Stimulated activated effector memory CD8-positive, alpha-beta T cell treated with anti-CD3 and anti-CD28 coated beads, Interleukin-12 subunit alpha, Interleukin-12 subunit beta, amount 100 ng/mL, for 72 hours (primary cell): ENCODE measurements at places on chromosomes 3 and 15.

DNA sequence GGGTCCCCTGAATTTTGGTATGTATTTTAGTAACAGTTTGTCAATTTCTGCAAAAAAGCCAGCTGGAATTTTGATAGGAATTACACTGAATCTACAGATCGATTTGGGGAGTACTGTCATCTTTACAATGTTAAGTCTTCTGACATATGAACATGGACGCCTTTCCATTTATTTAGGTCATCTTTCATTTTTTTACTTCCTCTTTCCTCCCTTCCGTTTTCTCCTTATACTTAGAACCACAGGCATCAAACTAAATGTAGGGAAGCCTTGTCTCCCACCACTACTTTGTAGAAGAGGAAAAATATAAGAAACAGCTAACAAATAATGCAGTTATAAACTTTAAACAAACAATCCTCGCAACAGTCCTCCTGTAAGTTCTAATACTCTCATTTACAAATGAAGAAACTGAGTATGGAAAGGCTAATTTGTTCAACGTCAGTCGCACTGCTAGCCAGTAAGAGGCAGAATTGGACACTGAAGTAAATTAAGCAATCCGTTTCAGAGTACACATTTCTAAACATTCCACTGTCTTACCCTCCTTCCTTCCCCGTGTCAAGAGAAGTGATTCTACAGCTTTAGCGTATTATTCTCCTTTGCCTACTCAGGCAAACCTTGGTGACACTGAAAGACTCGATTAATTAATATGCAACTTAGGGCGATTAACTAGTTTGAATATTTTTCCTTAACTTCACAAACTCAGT, 25.6 kb downstream of the RHOA start:
- DNase-seq: no peak

GRCh38 chr15:80475572-80475971, 71.4 kb downstream of the ARNT2 start:
- no peak for DNase-seq

- no peak for DNase-seq
These were observed 83.4 kb downstream of the MESD start for GRCh38 chr15:80906159-80906766.

GRCh38 chr3:5840056-5840455, 652.5 kb downstream of the EDEM1 start:
- DNase-seq: no peak

DNA sequence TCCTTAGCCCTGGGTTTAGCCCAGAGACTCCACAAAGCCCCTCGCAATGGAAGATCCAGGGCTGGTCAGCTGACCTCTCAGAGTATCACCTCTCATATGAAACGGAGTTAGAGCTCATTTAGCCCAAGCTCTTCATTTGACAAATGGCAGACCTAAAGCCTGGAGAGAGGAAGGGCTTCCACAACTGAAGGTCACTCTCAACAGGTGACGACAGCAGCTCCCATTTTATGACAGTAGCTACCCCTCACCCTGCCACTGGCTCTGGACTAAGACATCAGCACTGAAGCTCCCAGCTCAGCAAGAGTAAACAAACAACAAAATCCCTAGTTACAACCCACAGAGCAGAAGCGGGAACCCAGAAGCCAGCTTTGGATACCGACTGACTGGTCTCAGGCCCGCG, 33.7 kb downstream of the TLE3 start:
- no peak for DNase-seq

- no peak for DNase-seq
These were observed 134.7 kb downstream of the P3H2 start for GRCh38 chr3:189985948-189986347.

DNA sequence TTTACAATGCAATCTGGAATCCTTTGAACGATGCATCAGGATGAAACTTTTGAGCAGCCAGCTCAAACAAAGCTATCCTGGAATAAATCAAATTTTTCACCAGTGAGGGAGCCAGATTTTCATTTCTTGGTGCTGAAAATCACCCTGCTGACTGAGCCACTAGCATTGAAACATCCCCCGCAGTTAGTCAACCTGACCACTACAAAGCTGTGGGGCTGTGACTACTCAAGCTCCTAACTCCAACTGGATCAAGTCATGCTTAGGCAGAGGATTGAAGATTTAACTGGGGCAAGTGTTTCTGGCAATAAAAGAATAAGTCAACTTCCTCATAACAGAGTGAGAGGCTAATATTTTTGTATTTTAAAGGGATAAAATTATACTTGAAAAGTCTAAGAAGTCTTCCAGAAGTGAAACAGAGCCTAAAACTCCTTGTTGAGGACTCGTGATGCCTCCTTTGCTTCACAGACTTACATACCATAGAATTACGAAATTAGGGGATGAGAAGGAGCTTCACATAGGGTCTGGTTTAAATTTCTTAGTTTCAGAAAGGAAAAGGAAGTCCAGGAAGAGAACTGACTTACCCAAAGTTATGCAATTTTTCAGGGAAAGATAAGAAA, 177.8 kb downstream of the SERPINI1 start:
- DNase-seq: no peak

GRCh38 chr3:128091586-128091985, 32.0 kb downstream of the RUVBL1 start:
- no peak for DNase-seq

GRCh38 chr15:46710401-46710960, 1006.8 kb upstream of the SEMA6D start:
- no peak for DNase-seq

- no peak for DNase-seq
These were observed 4.6 kb downstream of the IGDCC3 start for GRCh38 chr15:65373163-65373651.

DNA sequence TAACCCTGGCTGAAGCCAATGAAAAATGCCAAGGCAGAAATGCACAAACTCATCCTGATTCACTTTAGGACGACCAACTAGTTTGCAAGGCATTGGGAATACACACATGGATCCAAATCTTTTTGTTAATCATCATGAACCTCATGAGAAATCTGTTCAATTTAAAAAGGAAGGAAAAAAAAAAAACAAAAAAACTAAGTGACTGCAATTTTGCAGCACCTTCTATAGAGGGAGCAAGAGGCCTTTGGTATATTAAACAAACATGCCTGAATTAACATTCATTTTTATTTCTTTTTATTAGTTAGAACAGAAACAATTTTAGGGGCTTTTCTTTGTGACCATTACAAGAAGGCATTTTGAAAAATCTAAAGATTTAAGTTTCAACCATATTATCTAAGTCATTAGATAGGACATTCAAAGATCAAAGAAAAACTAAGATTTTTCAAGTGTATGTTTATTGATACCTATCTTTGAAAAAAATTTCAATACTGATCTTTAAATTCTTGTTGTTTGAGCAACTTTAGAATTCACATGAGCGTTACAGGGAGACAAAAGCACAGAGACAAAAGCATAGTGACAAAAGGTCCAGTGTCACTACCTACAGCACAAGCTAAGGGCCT, 182.4 kb downstream of the CBLB start:
- DNase-seq: no peak

- DNase-seq: no peak
These were observed 39.9 kb downstream of the MESD start for GRCh38 chr15:80949756-80950155.

DNA sequence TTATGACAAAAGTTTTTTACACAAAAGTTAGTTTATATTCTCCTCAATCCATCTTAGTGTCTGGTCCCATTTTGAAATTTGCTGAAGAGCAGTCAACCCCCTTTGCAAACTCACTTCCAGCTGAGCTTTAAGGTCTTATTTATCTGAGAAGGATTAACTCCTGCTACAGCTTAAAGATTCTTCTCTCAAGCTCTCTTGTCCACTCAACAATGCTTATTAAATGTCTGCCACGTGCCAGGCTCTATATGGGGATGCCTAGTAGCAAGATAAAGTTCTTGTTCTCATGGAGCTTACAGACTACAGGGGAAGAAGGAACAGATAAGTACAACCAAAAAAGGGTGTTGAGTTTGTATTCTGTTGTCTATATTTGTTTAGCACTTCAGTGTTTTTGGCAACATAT, 18.7 kb downstream of the TMPRSS7 start:
- DNase-seq: no peak

DNA sequence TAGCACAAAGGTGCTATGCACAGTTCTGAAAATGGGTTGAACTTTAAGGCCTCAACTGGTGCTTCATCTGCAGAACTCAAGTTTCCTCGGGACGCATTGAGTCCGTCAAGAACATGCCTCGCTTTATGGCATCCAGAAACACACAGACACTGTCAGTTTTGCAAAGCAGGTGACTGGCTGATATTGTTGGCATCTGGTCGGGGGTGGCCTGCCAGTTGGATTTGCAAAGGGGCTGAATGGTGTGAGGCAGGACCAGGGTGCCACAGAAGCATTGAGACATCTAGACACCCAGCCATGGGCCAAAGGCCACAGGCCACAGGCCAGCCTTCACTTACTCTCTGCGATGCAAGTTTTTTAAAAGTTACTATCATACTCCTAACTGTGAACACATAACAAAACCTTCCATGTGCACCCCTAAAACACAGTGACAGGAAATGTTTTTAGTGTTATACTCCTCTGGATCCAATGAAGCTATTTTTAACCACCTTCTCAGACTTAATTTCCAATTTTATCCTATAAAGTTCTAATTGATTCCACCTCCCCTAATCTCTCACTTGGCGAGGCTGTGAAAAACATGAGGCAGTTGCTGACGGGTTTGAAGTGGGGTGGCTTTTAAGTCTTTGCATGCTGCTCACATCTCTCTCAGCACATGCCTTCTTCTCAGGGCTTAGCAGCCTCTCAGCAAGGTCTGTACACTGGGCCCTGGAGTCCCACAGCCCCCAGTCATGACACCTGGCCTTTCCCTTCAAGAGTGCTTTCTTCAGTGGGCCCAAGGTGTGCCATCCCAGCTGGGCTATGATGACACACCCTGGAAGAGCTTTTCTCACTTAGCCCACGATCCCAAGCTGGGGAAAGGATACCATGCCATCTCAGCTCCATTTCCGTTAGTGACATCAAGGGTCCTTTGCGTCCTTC, 38.5 kb upstream of the DUSP7 start:
- no peak for DNase-seq

GRCh38 chr3:136787349-136787748, 31.6 kb upstream of the SLC35G2 start:
- DNase-seq: peak; percentile 51

- DNase-seq: no peak
These were observed 56.9 kb downstream of the LRCH3 start for GRCh38 chr3:197847866-197848401.

- DNase-seq: no peak
These were observed 16.9 kb upstream of the NXPE3 start for GRCh38 chr3:101762041-101762646.

DNA sequence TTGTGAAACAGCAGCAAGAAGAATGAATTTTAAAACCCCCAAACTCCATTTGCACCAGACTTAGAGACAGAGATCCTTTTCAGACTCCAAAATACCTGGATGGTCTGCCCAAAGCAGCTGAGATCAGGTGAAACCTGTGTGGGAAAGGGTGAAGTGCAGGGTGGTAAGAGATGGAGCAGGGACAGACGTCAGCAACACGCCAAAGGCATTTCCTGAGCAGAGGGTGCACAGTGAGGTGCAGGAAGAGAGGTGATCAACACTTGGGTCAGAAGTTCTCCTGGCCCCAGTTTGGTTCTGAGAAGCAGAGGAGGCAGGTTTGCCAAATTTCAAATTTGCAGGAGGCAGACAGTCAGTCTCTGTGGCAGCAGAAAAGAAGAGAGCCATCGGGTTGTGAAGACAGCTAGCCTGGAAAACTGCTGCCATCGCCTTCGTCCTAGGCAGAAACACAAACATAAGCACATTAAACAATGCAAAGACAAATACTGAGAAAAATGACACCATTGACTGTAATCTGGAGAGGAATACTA, 9.8 kb downstream of the CCR4 start:
- no peak for DNase-seq

DNA sequence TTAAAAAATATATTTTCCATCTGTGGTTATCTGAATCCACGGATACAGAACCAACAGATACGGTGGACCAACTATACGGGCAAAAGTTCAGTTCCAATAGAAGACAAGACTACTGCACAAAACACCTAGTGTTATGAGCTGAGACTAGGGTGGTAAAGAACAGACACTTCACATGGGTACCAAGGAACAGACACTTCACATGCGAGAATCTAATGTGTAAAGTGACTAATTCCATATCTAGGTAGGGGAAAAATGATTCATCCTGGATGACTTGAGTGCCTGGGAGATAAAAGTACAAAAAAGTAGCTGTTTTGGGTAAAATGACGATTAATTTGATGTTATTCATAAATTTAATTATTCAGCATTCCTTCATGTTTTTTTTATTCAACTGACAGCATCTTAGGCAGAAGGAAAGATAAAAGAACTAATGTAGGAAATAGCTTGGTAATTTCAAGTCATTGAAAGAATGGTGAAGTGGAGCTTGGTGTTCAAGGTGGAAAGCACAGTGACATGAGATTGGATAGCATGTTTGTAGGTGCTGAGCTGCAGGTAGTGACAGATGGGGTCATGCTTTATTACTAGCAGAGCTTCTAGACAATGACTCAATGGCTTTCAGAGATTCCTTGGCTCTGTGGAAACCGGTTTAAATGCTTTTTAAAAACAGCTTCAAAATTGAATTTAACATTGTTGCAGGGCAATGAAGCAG, 5.2 kb downstream of the CD200 start:
- DNase-seq: no peak

GRCh38 chr15:78951841-78952238, 7.0 kb upstream of the CTSH start:
- DNase-seq: no peak

DNA sequence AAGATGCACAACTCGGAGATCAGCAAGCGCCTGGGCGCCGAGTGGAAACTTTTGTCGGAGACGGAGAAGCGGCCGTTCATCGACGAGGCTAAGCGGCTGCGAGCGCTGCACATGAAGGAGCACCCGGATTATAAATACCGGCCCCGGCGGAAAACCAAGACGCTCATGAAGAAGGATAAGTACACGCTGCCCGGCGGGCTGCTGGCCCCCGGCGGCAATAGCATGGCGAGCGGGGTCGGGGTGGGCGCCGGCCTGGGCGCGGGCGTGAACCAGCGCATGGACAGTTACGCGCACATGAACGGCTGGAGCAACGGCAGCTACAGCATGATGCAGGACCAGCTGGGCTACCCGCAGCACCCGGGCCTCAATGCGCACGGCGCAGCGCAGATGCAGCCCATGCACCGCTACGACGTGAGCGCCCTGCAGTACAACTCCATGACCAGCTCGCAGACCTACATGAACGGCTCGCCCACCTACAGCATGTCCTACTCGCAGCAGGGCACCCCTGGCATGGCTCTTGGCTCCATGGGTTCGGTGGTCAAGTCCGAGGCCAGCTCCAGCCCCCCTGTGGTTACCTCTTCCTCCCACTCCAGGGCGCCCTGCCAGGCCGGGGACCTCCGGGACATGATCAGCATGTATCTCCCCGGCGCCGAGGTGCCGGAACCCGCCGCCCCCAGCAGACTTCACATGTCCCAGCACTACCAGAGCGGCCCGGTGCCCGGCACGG, 991 bp downstream of the SOX2 start:
- no peak for DNase-seq

GRCh38 chr15:38705436-38706219, 141.0 kb upstream of the RASGRP1 start:
- no peak for DNase-seq

- no peak for DNase-seq
These were observed 12.9 kb downstream of the ZIC4 start for GRCh38 chr3:147393261-147393942.

GRCh38 chr3:14218355-14218754, 39.7 kb downstream of the LSM3 start:
- no peak for DNase-seq

- DNase-seq: no peak
These were observed 89.5 kb upstream of the SNRPN start for GRCh38 chr15:24865303-24865702.
